Osteoblast (primary cell): ENCODE measurements at places on chromosomes 12 and 14. TPM values are rescaled to one million over a fixed set of nuclear protein-coding genes. Genes with fewer than 3 reads are reported as not detected.

Gene SCNN1A
- total RNA-seq: under 0.01 and 0.36 TPM in 2 replicates

Gene KRT74
- not detected in 2 replicates for total RNA-seq

Gene CCDC184
- total RNA-seq: under 0.01 TPM in 1 of 2 replicates, not detected in the other

Gene TRPV4
- total RNA-seq: 3.2 and 5.8 TPM in 2 replicates

GRCh38 chr12:83793616-83794015, 1106.9 kb downstream of the TMTC2 start:
- no peak for DNase-seq

- peak; percentile 66 for DNase-seq
Measured at GRCh38 chr12:3294481-3294911, 196.5 kb upstream of the PRMT8 start.

- no peak for DNase-seq
Measured at GRCh38 chr14:71466251-71466650, 466.0 kb upstream of the RGS6 start.

GRCh38 chr14:103161054-103161397, 37.8 kb downstream of the TNFAIP2 start:
- no peak for DNase-seq

DNA sequence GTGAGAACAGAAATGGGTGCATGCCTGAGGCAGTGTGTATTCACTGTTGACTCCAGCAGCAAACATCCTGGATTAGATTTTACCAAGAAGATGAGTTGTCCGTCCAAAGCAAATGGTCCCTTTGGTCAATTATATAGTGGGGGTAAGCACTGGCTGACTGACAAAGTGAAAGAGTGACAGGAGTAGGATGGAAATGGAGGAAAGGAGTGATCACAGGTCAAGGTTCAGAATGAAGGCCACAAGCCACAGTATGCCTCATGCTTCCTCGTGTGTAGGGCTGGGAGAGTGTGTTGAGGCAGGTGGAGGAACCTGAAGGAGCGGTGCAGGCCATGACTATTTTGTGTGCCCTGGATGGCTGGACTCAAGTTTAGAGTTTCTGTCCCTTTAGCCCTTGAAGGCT, 14.3 kb downstream of the DHRS2 start:
- DNase-seq: no peak

- no peak for DNase-seq
Measured at GRCh38 chr12:38961683-38962082, 56.3 kb upstream of the CPNE8 start.

DNA sequence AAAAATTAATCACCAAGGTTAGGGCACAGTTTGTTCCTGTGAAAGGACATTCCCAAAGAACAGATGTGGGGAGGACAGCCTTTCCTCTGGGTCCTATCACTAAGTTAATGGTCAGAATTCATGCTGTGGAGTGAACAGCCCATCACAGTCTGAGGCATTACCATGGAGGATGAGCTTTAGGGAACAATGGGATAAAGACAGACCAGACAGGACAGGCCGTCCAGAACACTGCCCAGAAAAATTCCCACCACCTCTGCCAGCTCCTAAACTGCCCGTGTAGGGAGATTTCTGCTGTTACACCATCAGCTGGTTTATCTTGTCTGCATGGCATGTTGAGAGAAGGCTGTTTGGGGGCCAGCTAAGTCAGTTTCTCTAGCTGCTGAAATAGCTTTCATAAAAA, 49.6 kb upstream of the IFNG-AS1 start:
- no peak for DNase-seq

- no peak for DNase-seq
Measured at GRCh38 chr12:26711569-26711968, 121.4 kb downstream of the ITPR2 start.

DNA sequence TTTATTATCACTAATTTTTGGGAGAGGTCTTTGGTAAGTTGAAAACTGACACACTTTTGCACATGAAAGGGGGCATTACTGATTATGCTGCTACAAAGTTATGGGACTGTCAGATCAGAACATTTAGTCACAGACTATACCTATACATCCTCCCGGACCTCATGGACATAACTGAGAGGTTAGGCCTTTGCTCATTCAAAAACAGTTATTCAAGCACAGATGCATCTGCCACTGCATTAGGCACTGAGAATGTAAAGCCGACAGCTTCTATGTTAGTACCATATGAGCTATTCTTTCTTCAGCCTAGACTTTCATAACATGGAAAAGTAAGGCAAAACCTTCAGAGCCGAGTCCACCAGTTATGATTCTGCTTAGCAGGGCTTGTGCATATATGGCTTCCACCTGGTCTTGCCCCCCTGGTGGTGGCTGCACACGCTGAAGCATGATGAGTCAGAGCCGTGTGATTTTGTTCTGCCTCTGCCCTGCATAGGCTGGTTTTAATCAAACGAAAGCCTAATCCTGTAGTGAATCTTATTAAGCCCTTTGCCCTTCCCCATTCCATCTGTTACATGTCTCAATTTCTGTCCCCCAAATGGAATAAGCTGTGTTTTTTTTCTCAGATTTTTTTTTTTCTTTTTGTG, 21.8 kb upstream of the RNU6-8 start:
- no peak for DNase-seq

GRCh38 chr12:125069616-125070015, 4.4 kb downstream of the AACS start:
- peak; percentile 47 for DNase-seq

- DNase-seq: peak; percentile 68
Measured at GRCh38 chr12:93990832-93991803, 157.3 kb upstream of the PLXNC1 start.

DNA sequence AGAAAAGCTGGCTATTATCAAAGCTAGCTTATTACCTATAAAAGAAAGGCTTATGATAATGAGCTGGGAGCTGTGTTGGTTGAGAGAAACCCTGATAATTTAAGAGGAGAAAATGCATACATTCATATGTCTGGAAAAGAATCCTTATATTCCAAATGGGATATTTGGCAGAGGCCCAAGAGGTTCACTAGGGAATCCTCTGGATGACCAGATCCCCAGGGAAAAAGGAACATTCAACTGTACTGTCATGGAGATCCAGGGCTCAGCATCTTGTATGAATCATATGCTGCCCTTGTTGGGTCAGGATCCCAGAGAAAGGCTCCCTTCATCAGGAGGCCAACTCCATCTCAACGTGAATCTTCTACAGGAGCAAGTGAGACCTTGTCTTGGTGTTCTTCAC, 16.6 kb upstream of the FBXO34 start:
- DNase-seq: no peak

DNA sequence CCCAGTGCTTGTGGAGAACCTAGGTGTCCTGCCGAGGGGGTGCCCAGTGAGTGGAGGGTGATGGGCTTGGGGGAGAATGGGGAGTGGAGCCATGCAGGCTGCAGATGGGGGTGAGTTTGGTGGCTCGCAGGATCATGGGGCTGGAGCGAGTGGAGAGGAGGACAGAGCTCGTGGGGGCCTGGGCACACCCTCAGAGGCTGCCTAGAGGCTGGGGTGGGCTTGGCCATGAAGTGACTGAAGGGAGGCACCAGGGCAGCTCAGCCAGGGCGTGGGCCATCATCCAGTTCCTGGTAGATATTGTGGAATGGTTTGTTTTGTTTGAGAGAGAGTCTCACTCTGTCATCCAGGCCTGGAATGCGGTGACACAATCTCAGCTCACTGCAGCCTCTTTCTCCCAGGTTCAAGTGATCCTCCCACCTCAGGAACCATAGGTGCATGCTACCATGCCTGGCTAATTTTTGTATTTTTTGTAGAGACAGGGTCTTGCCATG, 43.4 kb upstream of the AMN start:
- DNase-seq: peak; percentile 59

- no peak for DNase-seq
Measured at GRCh38 chr12:105331805-105332251, 1.3 kb downstream of the C12orf75 start.

GRCh38 chr14:53368066-53368465, 214.9 kb upstream of the DDHD1 start:
- no peak for DNase-seq
